ENCODE measurements at places on chromosomes 5 and 9.

- DNase-seq: no peak
Observed at GRCh38 chr5:115813719-115814118, 2.7 kb downstream of the CDO1 start.

DNA sequence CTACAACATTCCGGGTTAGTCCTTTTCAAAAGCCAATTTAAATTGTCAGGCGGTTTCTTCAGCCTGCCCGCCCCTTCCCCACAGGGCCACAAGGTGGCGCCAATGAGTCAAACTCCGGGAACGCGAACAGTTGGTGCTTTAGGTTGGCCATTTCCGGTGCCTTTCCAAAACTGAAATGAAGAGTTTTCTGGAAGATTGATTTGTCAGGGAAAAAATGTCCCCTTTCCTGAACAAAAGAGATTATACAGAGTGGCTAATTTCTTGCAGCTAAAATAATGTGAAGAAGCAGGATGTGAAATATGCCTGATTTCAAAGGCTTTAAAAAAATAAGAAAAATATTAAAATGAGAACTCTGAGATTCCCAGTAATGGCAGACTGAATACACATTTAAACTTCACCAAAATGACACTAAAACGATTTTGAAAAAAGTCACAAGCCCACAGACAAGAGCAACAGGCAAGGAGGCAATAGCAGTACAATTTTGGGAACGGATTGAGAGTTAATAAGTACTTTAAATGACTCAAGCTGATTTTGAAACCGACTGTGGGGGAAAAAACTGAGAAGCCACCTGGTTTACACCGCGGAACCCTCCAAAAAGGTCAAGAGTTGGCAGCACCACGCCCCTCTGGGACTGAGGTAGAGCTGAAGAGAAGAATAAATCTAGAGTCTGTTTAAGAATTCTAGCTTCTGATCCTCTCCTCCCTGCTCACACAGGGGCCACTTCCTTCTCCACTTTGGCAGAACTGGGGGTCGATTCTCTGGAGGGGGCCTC is 45.7 kb downstream of the SLC46A2 start:
- DNase-seq: peak; percentile 36

DNA sequence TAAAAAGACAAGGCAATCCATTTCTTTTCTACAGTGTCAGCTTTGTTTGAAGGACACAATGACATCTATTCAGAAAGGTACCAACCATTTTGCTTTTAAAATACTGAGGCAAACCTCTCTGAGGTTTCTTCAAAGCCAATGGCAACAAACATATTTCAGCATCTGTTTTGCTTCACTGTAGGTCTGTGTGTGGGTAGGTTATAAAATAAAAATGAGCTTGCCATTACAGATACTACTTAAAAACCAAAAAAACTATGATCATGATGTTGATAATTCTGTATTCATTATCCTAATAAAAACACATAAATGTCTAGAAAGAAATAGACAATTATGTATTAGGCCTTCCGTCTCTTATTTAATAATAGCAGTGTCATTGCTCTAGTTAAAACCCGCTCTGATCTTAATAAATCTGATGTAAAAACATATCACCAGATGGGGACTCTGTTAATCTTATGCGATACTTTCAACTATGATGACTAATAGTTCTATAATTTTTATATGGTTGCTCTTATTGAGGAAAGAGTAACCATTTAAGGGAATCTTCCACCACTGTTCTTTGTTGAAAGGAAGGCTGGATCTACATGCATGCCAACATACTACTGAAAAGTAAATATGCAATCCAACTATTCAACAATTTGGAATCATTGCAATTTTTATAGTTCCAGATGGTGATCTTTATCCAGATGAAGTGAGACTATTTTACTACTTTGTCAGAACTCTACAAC is 647.2 kb downstream of the PDE4D start:
- peak; percentile 79 for DNase-seq

DNA sequence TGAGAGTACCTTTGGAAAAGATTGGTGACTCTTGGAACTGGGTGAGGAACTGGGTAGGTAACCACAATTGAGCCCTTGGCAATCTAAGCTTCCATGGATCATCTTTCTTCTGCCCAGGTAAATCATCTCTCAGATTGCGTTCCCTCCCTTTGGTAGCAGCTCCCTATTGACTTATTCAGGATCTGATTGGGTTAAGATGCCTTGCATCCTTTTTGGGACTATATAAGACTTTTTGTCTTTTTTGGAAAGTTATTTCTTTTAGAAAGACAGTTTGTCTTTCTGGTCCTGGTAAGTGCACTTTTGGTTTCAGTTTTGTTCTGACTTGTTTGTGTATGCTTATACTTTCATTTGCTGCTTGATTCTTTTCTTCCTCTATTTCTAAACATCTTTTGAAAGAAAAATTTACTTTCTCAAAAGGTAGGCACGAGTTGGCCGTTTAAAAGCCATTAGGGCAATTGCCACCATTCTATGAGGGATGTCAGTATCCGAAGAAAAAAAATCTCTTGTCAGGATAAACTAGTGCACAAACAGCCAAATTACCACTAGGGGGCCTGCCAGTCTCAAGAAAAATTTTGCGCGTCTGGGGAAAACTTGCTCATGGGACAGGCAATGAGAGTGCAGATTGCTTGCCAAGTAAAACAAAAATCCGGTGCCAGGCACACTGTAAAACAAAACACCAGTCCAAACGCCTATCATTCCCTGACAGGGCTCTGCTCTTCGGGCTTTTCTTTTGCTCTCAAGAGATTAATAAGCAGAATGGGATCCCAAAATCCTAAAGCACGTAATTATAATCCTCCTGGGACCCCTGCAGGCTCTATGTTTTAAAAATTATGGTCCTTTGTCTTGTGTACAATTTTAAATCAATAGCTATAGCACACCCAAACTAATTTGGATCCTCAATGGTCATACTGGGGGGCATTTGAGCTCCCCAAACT is 12.8 kb downstream of the OR1J1 start:
- peak; percentile 71 for DNase-seq

- DNase-seq: no peak
Observed at GRCh38 chr9:96141128-96141474, 160.9 kb downstream of the HSD17B3 start.

All from SW480 (cell line).